ENCODE measurements at places on chromosomes 16 and 17.

DNA sequence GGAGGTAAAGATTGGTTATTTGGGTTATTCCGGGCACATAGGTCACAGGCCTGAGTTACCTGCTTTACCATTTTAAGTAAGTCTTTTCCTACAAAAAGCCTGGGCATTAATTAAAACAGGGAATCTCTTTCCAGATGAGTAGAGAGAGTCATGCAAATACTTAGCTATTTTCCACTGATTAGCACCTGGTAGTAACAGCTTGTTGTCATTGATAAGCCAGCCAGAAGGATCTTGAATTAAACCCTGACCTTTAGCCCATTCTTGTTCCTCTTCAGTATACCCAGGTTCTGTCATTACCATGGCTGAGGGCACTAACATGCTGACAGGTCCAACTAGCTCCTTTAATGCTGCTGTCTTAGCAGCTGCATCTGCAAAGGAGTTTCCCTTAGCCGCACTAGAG, 44.4 kb upstream of the ARL4D start:
- DNase-seq = no peak

DNA sequence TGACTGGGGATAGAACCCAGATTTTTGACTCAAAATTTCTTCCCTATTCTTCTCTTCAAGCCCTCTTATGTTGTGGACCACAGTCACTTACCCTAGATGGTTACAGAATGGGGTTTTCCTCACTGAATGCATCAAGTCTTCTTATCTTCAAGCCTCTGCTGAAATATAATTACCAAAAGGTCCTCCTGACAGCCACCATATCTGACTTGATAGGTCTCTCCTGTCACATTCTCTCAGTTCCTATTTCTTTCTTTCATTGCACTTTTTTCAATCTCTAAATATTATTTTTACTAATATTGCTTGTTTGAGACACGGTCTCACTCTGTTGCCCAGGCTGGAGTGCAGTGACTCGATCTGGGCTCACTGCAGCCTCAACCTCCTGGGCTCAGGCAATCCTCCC, 1.1 kb upstream of the COPZ2 start:
- DNase-seq = no peak

GRCh38 chr16:74991593-74992403, 6.9 kb upstream of the WDR59 start:
- DNase-seq = no peak

- DNase-seq = no peak
These were observed 148.4 kb downstream of the AATF start for GRCh38 chr17:37097154-37097553.

DNA sequence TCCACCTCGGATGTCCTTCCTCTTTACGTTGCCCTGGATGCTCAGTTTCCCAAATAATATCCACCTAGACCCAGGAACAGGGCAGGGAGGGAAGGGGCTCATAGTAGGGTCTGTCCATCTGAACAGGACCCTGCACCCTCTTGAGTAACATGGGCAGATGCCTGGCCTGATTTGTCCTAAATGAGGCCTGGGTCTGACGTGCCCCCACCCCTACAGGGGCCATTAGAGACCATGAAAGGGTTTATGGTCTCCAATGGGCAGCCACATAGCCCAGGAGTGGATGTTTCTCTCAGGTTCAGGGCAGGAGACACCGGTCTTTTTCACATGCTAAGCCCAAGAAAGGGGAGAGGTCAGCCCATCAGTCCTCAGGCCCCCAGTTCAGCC, 6.8 kb downstream of the CACNG1 start:
- DNase-seq = no peak

GRCh38 chr17:56108811-56109284, 44.4 kb upstream of the ANKFN1 start:
- DNase-seq = no peak

DNA sequence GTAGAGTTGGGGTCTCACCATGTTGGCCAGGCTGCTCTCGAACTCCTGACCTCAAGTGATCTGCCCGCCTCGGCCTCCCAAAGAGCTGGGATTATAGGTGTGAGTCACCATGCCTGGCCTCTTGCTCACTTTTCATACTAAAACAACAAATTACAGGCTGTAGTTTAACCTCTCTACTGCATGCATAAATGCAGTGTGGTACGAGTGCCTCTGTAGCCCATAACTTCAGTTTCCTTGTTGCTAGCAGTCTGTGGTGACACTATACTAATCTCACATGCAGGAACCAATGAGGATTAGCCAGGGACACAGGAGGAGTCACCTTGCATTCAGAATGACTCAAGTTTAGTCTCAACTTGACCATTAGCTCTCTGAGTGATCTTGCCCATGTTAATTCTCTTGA, 20.1 kb downstream of the HMOX2 start:
- no peak for DNase-seq

GRCh38 chr16:61684541-61684940, 351.7 kb downstream of the CDH8 start:
- DNase-seq = no peak

DNA sequence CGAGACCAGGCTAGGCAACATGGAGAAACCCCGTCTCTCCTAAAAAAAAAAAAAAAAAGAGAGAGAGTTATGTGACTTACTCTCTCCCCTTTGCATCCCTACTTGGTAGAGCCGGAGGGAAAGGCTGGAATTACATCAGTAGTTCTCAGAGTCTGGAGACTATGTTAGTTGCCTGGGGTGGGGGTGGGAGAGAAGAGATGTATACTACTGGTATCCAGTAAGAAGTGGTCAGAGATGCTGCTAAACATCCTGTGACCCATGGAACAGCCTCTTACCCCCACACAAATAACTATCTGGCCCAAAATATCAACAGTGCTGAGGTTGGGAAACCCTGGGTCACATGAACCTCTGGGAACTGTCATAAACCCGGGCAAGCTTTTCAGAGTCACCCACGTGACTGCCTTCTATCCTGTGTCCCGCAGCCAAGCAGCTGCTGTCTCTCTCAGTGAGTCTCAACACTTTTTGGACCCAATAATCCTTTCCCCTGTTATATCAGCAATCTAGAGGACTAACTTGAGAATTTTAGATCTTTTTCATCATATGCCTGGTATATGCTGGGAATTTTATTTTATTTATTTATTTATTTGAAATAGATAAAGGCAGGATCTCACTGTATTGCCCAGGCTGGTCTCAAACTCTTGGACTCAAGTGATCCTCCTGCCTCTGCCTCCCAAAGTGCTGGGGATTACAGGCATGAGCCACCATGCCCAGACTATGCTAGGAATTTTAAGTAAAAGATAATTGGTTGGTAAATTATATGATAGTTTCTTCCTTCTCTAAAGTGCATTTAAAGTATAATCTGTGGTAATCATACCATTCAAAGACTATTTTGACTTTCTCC, 8.7 kb downstream of the EIF1 start:
- no peak for DNase-seq

- DNase-seq = no peak
These were observed 429.0 kb downstream of the MAF start for GRCh38 chr16:79171504-79171903.

DNA sequence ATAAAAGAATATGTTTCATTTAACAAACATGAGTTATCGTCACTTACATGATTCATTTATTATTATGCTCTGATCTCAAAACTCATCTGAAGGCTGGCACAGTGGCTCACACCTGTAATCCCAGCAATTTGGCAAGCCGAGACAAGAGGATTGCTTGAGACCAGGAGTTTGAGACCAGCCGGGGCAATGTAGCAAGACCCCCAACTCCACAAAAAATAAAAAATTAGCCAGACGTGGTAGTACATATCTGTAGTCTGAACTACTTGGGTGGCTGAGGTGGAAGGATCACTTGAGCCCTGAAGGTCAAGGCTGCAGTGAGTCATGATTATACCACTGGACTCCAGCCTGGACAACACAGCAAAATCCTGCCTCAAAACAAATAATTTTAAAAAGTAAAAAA, 16.0 kb downstream of the APPBP2 start:
- no peak for DNase-seq

DNA sequence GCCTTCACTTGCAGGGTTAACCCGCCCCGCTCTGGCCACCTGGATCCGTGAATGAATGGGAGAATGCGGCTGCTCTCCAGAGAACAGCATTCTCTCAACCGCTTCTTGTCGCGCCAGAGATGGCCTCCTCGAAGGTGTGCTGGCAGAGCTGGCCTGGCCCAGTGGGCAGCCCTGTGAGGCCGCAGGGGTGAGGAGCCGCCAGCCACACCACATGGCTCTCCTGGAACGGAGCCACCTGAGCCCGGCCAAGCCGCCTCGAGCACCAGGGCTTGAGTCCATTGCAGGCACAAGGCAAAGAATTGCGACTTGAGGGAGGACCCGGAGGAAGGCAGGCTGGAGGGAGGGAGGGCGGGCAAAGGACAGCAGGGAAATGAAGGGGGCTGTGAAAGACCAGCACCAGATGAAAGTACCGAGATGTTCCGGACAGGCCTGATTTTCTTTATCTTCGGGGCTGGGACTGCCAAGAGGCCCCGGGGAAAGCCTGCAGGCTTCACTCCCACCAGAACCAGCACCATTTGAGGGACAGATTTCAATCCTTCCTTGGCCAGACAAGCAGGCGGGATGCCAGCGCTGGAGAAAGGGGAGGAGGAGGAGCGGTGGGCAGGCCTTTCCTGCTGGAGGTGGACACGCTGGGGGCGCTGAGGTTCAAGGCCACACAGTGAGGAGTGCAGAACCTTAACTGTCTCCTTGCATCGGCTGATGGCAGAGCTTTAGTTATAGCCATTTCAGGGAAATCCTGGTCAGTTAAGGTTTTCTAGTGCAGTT, 69.4 kb downstream of the MRC2 start:
- no peak for DNase-seq

- DNase-seq = no peak
These were observed 24.9 kb downstream of the TPSG1 start for GRCh38 chr16:1200014-1200627.

DNA sequence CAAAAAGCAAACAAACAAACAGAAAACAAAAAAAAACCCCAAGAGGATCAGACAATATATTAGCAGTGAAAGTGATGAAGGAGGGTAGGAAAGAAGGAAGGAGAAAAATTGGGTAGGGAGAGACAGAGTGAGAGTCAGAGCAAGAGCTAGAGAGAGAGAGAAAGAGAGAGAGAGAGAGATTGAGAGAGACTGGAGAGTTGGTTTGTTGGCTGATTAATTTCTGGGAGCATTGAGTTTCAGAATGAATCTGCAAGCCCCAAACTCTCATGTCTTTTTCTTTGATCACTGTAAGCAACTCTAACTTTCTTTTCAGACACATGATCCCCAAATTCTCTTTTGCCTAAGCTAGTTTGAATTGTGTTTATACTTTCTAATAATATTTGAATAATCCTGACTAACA, 388.1 kb downstream of the SHISA9 start:
- no peak for DNase-seq

DNA sequence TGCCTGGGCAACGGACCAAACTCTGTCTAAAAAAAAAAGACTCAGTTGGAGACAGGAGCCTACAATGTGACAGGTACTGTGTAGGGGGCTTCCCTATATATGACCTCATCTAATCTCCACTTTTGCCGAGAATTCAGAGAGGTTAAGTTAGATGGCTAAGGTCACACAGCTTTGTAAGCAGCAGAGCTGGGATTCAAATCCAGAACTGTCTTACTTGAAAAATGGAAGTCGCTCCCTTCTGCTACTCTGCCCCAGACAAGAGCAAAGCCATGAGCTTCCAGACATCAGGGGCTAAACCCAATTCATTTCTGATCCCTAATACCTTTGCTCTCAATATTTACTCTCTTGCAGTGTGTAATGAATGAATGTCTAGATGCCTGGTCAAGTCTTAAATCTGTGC, 41.5 kb upstream of the ABCC12 start:
- DNase-seq = no peak

- DNase-seq = no peak
These were observed 32.6 kb upstream of the CORO6 start for GRCh38 chr17:29655323-29655722.

DNA sequence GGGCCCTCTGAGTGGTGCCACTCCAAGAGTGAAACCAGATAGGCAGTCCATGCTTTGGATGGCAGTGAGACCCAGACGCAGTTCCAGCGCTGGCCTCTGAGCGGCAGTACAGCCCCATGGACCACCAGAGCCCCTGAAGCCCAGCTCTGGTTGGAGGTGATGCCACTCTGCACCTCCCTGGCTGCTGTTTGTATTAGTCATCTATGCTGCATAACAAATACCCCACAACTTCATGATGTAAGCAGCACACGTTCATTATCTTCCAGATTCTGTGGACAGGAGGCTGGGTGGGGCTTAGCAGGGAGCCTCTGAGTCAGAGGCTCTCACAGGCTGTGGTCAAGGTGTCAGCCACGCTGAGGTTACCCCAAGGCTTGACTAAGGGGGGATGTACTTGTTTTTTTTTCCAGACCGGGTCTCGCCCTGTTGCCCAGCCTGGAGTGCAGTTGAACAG, 5.1 kb upstream of the NME4 start:
- no peak for DNase-seq

GRCh38 chr17:63515426-63515825, 7.7 kb upstream of the KCNH6 start:
- no peak for DNase-seq

GRCh38 chr17:15516150-15516549, 47.1 kb downstream of the TVP23C start:
- no peak for DNase-seq

- no peak for DNase-seq
These were observed 25.5 kb upstream of the CIITA start for GRCh38 chr16:10851512-10851911.

- DNase-seq = no peak
These were observed 597 bp downstream of the OVCA2 start for GRCh38 chr17:2042390-2042847.

DNA sequence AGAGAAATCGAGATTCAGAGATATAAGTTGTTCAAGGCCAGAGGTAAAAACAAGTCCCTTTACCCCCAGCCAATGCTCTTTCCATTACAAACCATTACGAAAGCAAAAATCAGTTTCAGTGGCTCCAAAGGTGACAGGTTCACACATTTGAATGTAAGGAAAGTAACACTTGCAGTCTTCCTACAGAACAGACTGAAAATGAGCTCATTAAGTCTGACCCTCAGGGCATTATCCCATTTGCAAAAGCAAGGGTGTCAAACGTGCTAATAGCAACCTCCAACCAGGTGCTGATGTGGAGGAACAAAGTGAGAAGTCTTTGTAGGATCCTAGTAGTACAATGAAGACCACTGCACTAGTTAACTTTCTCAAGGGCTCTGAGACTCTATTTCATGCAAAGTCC, 65.2 kb downstream of the XPO6 start:
- DNase-seq = no peak

- no peak for DNase-seq
These were observed 96.5 kb downstream of the GOSR1 start for GRCh38 chr17:30573603-30574175.

- DNase-seq = no peak
These were observed 21.7 kb upstream of the ABCC11 start for GRCh38 chr16:48269011-48269410.

DNA sequence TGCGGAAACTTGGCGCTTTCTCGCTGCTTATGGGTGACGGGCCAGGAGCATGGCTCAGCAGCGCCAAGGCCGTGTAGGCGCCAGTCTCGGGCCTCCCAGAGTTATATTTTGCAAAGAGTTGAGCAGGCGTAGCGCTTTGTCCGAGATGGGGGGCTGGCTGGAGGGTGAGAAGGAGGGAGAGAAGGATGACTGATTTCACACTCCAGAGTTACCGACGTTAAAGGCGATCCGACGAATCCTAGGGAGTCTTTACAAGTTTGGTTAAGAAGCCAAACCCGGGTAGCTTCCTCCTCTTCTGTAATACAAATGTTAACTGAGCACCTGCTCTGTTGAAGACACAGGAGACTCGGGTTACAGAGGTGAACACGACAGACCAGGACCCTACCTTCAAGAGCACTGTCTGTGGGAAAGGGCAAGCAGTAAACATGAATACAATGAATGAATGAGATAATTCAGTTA, 782 bp downstream of the POLR2A start:
- DNase-seq = no peak

GRCh38 chr16:77991701-77992100, 30.6 kb upstream of the CLEC3A start:
- DNase-seq = no peak

Data from NCI-H774 (cell line).